ENCODE measurements at places on chromosomes 2 and 18.

GRCh38 chr2:12693509-12693908 is 23.2 kb upstream of the TRIB2 start:
- no peak for DNase-seq

- DNase-seq = no peak
Observed at GRCh38 chr18:11020877-11021414, 128.4 kb downstream of the PIEZO2 start.

- no peak for DNase-seq
Observed at GRCh38 chr2:105674859-105675541, 69.7 kb upstream of the NCK2 start.

GRCh38 chr2:12685145-12685544 is 31.6 kb upstream of the TRIB2 start:
- no peak for DNase-seq

DNA sequence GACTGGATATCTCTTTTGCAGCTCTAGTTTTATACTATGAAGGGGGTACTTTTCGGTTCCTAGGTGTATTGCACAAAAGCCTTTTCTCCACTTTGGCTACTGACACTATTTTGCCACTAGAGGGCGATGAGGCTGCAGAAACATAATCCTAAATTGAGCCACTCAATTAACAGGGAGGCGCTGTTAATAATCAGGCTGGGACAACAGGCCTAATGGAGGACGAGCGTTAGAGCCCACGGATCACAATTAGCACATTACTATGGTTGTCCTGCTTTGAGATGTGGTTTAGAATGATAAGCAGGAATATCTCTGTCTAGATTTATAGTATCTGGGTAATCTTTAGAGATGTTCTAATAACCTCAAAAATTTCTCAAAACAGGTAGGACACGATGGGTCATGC is 62.2 kb upstream of the PMAIP1 start:
- DNase-seq = no peak

- DNase-seq = peak; percentile 21
Observed at GRCh38 chr2:40760071-40760666, 308.3 kb upstream of the SLC8A1 start.

DNA sequence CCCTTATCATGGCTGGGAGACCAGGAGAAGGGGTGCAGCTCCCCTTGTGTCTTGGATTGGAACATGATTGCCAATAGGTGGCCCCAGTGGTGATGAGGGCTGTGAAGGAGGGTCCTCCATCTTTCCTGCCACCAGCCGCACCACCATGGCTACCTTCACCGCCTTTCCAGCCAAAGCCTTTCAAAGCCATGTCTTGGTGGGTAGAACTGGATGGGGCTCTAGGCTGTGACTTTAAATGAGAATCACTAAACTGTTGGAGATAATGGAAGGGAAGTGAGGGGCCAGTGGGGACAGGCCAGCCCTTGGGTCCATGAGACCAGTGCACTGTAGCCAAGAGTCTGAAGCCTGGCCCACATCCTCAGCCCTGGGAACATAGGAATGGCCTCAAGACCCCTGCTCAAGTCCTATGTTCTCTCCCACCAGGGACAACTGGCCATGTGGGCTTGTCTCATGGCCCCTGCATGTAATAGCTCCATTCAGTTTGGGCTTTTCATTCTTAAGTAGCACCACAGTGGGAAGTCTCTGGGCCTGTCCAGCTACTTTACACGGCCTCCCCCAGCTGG is 345.7 kb downstream of the DYSF start:
- DNase-seq = no peak

DNA sequence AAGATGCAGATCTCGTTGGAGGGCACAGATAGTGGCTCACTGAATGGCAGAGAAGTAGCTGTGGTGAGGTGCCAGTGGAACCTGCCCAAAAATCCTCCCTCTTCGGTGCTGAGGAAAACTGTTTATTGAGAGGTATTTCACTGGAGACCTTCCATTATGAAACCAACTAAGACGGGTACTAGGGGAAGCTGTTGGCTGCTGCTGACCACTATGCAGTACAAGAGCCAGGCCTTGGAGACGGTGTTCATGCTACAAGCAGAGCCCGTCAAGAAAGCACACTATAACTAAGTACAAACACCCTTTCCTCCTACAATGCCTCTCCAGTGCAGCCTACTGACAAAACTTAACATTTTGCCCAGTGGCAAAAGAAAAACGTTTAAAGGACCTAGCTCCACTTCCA is 4.6 kb downstream of the ARL5A start:
- no peak for DNase-seq

Data from AG04449 (cell line).